Spleen (tissue), 13 donors: ENCODE measurements at places on chromosomes 7 and 10.

- no peak for DNase-seq
Measured at GRCh38 chr7:91457208-91457607, 193.0 kb downstream of the FZD1 start.

DNA sequence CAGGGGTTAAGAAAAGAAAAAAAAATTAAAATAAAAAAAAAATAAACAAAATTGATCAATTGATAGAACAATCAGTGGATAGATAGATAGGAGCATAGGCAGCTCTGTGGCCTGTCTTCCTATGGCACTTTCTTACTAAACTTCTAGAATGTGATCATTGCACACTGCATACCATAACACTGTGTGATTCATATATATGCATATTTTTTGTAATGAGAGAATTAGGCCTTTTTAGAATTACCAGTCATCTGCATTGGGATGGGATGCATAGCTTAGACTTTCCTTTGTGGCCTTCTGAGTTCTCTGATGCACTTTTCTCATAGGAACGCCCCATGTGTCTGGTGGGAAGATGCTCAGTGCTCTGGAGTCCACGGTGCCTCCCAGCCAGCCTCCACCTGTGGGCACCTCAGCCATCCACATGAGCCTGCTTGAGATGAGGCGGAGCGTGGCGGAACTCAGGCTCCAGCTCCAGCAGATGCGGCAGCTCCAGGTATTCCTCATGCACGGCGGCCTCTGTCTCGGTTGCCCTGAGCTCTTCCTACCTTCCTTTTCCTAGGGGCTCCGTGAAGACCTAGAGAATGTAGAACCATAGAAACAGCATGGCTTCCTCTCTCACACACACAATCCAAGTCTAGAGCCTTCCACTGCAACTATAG, 222.5 kb downstream of the ARHGAP21 start:
- no peak for DNase-seq

GRCh38 chr7:48411619-48412018, 240.4 kb downstream of the ABCA13 start:
- DNase-seq = no peak

- no peak for DNase-seq
Measured at GRCh38 chr7:71835056-71835455, 577.1 kb downstream of the CALN1 start.

GRCh38 chr10:63976538-63976937, 455.3 kb downstream of the REEP3 start:
- no peak for DNase-seq

GRCh38 chr7:137386966-137387365, 43.4 kb upstream of the PTN start:
- no peak for DNase-seq

- DNase-seq = no peak
Measured at GRCh38 chr7:28536259-28536658, 123.9 kb downstream of the CREB5 start.
